ENCODE measurements at places on chromosomes 6 and 20.

GRCh38 chr6:63097222-63097621 is 114.0 kb upstream of the FKBP1C start:
- no peak for DNase-seq

- DNase-seq: no peak
These were observed 142.8 kb downstream of the ADGB start for GRCh38 chr6:146741609-146742008.

DNA sequence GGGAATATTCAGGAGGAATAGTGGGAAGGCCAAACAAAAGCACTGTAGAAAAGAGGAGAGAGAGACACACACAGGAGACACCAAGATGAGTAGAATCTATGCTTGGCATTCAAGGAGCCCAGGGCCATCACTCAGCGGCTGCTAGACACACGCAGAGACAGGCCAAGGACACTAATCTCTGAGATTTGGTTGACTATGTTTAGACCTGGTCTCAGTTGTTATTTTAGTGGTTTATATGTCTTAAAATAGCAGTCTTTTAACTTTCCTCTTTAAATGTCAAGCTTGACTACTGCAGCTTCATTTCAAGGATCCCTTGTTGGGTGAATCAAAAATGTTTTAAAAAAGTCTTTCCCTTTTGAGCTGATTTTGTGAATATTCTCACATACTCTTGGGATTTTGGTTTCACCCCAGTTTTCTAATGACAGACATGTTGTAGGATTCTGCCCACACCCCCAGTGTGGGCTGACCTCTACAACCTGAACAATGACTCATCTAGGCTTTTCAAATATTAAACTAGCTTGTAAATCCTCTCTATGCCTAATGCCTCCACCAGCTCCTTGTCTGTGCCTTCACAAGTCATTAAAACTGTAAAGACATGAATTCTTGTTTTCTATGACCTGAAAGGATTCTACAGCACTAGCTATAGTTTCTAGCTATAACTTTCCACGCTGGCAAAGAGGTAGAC is 142.7 kb upstream of the EXOC2 start:
- no peak for DNase-seq

- no peak for DNase-seq
These were observed 732 bp downstream of the HRH3 start for GRCh38 chr20:62219101-62219991.

DNA sequence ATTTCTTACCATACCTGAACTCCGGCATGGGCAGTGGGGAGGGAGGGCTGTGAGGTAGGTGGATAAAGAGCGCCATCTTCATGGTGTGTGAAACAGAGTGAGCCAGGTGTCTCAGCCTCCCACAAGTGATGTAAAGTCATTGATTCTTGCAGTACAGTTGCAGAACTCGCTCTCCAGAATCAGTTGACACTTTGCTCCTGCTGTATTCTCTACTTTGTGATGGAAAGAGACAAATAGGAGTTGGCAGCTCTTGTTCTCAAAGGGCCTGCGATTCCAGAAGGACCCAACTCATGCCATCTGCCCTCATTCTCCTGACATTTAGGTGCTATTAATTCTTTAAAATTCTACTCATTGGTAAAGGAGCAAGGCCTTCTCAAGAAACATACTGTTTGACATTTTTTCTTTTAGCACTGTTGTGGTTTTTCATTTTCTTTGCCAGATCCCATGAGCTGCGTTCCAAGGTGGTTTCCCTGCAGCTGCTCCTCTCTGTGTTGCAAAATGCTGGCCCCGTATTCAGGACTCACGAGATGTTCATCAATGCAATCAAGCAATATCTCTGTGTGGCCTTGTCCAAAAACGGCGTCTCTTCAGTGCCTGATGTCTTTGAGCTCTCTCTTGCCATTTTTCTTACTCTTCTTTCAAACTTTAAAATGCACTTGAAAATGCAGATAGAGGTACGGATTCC is 49.3 kb downstream of the ARFGEF2 start:
- no peak for DNase-seq

GRCh38 chr6:34082864-34083626 is 62.8 kb downstream of the GRM4 start:
- DNase-seq: no peak

DNA sequence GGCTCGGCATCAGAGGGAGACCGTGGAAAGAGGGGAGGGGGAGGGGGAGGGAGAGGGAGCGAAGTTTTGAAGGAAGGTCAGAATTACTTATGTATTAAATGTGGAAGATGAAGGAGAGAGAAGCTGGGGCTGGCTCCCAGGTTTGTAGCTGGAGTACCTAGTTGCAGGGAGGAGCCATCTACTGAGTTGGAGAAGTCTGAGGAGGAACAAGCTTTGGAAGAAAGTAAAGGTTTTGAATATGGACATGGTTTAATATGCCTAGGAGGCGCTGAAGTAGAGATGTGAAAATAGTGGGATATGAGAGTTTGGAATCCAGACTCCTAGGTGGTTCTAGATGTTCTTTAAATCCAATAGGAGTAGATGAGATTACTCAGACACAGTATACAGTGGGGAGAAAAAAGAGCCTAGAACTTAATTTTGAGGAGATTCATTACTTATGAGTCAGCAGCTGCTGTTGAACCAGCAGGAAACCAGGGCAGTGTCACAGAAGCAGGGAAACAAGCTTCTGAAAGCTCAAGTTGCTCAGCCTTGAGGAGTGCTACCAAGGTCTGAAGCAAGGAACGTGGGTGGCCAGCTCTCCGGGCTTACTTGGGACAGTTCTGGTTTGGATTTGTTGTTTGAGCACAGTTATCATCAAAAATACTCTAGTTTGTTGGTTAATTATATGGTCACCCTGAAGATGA is 149.3 kb downstream of the UTRN start:
- no peak for DNase-seq

GRCh38 chr6:117911150-117911549 is 4.1 kb downstream of the SLC35F1 start:
- DNase-seq: no peak

- no peak for DNase-seq
These were observed 1.9 kb downstream of the MAPK14 start for GRCh38 chr6:36029464-36029863.

DNA sequence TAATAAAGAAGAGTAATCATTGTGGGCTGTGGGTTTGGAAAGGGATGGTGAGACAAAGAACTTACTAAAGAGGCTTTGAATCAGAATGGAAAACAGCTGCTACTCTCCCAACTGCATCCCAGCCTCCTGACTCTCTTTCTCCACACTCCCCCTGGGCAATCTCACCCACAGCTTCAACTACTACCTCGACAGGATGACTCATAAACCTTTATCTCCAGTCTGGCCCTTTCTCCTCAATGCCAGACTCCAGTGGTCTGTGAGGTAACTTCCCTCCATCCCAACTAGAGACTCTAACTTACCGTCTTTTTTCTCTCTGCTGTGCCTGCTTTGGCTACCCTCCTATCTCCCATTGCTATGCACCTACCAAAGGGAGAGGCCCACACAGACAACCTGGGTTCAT is 135.3 kb upstream of the RREB1 start:
- no peak for DNase-seq

GRCh38 chr6:31042806-31043205 is 32.5 kb downstream of the MUC22 start:
- DNase-seq: peak; percentile 36

DNA sequence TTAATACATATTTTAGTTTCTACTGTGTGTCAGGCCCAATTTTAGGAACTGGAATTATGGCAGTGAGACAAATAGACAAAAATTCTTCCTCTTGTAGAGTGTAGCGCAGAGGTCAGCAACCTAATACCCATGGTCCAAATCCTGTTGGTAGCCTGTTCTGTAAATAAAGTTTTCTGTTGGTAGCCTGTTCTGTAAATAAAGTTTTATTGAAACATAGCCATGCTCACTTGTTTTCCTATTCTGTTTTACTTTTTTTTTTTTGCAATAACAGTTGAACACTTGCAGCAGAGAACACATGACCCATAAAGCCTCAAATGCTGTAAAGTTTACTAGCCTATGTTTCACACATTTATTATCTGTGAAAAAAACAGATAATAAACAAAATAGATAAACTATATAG is 87.9 kb downstream of the SCAF8 start:
- DNase-seq: no peak

DNA sequence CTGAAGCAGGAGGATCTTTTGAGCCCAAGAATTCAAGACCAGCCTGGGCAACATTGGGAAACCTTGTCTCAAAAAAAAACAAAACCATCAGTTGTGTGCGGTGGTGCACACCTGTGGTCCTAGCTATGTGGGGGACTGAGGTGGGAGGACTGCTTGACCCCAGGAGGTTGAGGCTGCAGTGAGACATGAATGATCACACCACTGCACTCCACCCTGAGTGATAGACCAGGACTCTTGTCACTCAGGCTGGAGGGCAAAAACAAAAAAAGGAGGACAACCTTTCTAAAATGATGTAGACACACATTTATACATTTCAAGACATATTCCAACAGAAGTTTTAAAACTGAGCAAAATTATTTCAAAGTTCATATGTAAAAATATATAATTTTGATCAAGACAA is 45.1 kb downstream of the NOL7 start:
- no peak for DNase-seq

DNA sequence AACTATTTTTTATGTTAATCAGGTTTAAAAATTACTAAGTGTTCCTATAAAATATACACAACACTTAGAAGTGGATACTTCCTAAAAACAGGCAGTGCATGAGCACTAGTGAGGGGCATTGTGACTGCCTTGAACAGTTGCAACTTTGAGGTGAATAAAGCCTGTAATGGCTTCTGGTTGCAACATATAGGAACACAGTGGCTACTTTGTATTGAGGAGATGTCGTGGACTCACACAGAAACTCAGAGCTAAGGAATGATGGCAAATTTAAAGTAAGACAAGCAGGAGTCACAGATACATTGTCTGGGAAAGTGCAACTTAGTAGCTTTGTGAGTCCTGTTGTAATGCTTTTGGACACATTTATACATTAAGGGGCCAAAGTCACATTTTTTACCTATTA is 861 bp upstream of the HLA-A start:
- no peak for DNase-seq

DNA sequence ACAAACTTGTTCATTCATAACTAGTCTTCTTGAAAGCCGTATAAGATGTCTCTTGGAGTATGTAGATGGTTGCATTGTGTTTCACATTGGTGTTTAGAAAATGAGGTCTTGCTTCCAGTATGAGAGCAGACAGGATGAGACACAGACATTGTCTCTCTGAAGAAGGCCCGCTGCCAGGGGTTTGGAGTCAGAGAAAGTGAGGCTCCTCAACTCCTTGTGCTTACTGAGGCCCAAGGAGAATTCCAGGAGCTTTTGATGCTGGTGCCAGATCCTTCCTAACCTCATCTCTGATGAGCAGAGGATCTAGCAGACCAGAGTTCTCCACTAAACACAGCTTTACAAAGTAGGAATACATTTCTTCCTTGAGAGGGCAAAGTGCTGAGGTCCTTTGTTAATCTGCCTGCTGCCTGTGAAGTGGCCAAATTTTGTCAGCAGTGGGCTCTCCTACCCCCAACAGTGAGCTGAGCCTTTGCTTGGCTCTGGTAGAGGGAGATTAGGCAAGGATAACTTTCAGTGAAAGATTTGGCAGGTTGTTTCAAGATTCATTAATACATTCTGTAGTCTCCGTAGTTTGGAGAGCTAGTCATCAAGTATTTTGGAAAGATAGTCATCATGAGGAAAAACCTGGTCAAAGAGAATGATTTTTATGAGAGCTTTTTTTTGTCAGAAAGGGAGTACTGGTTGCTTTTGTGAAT is 9.7 kb downstream of the MAPRE1 start:
- no peak for DNase-seq

- DNase-seq: no peak
These were observed 36.8 kb downstream of the NTSR1 start for GRCh38 chr20:62745279-62745951.

DNA sequence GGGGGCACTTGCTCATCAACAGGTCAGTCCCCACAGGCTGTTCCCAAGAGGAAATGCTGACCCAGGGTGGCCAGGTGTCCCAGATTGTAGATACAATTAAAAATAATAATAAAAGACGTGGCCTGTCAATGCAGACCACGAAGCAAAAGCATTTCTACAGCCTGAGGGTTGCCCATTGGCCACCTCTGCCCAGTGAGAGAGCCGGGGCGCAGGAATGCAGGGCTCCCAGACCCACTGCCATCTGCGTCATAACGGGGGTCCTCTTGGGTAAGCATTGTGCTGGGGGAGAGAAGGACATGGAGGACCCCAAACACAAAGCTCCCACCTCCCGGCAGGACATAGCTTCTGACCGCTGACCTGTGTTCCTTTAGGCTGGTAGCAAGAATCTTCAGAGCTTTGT is 22.9 kb upstream of the AFDN start:
- no peak for DNase-seq

DNA sequence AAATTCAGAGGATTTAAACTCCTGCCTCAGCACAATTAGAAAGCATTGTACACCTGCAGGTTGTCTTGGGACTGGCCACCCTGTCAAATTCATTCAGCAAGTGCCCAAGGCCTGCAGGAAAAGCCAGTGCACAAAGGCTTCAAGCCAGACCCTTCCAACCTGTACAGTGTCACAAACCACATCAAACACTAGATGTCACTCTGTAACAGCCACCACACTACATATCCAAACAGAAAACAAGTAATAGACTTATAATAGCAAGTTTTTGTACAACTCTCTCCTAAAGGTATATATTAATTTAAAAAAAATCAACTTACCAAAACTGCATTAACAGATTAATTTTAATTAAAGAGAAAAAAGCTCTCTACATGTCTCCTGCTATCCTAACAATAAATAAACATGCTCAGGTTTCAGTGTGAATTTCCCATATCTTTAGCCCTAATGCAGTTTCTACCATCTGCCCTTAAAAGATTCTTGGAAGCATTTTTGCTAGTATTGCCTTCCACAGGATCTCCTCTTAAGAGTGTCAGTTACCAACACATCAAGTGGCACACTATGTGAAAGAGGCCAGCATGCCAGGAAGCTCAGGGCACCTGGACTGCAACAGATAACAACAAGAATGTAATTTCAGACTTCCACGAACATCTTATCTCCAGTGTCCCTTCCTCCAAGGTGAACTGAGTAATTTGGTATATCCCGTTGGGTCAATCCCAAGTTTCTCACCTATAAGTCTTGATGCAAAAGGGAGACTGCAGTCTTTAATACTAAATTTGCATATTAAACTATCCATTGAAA is 47.5 kb downstream of the RALGAPA2 start:
- DNase-seq: no peak

DNA sequence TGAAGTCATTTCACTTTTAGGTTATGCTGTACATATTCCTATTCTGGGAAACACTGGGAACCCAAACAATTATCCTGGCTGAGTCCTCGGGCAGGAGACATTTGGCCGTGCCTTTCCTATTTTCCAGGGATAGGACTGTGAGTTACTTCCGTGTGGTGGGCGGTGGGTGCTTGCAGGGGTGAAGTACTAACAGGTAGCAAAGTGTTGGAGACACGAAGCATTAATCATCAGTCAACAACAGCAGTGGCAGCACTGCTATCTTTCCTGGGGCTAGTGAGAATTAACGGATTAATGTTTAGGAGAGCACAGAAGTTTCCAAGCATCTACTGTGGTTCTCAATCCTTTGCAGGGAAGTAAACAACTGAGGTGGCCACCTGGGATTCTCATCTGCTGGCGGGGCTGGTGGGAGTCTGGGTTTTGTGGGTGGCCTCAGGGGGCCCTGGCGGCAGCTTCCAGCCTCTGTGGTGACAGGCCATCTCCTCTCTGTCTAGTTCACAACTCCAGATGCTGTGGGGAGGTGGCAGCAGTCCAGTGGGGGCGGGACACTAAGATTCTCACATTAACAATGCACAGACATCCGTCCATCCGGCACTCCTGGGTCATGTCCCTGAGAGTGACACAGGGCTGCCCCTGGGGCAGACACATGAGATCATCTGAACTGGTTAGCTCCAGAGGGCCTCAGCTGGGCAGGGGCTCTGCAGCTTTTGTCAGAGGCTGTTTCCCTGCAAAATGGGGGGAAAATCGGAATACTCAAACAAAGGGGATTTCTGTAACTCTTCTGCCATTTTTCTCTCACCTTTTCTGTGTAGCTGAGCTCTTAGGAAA is 90.9 kb downstream of the GJA10 start:
- DNase-seq: no peak

Data from stimulated activated CD4-positive, alpha-beta T cell treated with anti-CD3 and anti-CD28 coated beads, Interleukin-2, amount 100 ng/mL, for 24 hours (primary cell).